ENCODE measurements at places on chromosomes 2 and 18.

DNA sequence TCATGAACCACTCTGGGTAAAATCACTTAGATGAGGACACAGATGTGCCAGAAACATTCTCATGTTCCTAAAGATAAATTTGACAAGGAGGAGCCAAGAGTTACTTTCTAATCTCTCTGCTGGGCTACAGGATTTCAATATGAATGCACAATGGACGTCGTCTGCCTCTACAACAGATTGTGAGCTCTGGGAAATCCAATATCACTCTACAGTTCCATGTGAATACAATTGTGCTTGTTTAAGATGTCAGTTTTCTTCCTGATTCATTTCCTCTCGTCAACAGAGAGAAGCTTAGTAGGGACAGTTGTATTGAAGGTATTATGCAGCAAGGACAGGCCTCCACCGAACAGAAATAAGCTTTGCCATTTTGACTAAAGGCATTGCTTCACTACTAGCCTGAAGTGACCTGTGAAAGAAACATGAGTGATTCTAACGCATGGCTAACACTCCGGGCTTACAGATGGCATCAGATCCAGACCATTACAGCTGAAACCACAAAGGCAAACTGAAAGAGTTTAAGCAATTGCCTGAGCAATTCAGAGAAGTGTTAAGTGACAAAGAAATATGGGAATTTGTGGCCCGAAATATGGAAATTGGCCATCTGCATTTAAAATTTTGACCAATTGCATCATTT is 1591.5 kb downstream of the LRP1B start:
- DNase-seq: peak; percentile 19

DNA sequence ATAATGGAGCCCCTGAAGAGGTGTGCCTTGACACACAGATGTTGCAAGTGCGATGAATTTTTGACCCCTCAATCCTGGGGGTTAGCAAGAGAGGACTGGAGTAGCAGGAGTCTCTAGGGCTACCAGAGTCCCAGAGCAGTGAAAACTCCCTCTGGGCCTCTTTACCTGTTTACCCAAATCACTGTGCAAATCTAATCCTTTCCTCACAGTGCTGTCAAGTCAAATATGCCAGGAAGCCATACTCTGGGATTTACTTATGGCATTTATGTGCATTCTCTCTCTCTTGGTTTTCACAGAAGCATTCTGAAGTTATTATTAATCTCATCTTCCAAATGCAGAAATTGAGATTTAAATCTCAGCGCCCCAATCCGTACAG is 62.0 kb downstream of the MOGAT1 start:
- no peak for DNase-seq

- no peak for DNase-seq
Measured at GRCh38 chr2:147548451-147548850, 296.4 kb upstream of the ACVR2A start.

- DNase-seq: no peak
Measured at GRCh38 chr2:233713262-233713615, 532 bp downstream of the UGT1A5 start.

GRCh38 chr2:70647873-70648481 is 94.4 kb upstream of the TGFA start:
- DNase-seq: peak; percentile 34

GRCh38 chr2:138712212-138712979 is 67.8 kb downstream of the NXPH2 start:
- DNase-seq: peak; percentile 76

- DNase-seq: no peak
Measured at GRCh38 chr2:68152681-68153347, 4.9 kb upstream of the PNO1 start.

- DNase-seq: no peak
Measured at GRCh38 chr2:204129591-204130294, 193.2 kb downstream of the ICOS start.

GRCh38 chr18:76392349-76392748 is 102.7 kb downstream of the ZNF516 start:
- no peak for DNase-seq

DNA sequence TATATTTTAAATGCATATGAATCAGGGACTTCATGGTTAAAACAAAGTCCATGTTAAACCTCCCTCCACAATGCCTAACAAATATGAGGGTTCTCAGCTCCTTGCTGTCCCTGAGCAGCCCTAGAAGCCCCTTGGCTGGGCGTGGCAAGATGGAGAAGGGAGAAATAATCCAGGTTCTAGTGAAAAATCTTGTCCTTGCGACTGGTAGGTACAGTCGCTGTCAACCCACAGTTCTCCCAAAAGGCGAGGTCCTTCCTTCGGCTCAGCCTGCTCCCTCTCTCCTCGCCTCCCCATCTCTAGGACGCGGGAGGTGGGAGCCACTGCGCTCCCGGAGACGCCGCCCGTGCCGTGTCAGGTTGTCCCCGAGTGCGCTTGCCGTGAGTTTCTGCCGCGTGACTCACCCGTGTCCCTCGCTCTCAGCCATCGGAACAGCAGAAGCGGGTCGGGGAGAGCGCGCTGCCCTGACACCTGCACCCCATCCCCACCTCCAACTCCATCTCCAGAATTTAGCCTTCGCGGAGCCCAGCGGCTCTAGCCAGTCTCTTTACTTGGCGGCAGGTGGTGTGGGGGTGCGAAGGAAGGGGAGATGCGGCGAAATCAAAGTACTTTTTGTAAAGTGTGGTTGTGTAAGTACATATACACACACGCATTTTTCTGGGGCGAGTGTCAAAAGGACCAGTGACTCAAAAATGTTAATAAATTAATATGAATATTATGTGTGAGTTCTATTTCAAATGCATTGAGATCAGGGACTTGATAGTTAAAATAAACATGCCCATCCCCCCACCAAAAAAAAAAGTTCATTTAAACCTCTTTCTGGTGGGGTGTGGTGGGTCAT is 65.1 kb upstream of the TMEM17 start:
- DNase-seq: no peak

DNA sequence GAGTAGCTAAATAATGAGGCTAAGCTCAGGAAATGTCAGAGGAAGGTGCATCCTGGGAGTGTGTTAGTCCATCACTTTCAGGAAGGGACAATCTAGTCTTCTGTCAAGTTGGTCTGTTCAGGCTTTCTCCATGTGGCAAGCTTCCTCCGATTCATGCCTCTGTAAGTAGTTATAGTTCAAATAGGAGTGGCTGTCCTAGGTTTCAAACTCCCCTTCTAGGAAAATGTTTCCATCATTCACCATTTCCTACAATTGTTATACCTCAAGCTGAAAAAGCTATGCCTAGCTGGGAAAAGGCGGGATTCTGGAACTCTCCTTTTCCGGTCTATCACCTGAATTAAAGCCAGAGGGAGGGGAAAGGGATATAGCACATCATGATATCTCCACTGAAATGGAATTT is 287.7 kb upstream of the ZSWIM2 start:
- no peak for DNase-seq

GRCh38 chr2:216970359-216970915 is 110.6 kb upstream of the TNP1 start:
- no peak for DNase-seq

DNA sequence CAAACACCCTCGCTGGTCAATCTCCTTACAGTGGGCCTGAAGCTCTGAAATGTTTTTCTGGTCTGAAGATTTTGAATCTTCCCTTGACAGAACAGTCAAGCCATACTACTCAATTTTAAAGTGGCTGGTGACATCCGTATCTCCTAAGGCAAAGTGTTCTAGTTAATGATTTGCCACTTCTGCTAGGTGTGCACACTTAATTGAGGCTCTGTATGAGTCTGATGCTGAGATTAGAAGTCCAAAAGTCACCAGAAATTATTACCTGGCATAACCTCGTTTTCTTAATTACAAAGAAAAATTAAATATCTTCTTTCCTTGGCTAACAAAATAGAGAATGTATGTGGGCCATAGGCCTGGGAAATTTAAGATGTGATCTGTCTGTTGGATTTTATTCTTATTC is 104.1 kb downstream of the DPP10 start:
- DNase-seq: no peak

DNA sequence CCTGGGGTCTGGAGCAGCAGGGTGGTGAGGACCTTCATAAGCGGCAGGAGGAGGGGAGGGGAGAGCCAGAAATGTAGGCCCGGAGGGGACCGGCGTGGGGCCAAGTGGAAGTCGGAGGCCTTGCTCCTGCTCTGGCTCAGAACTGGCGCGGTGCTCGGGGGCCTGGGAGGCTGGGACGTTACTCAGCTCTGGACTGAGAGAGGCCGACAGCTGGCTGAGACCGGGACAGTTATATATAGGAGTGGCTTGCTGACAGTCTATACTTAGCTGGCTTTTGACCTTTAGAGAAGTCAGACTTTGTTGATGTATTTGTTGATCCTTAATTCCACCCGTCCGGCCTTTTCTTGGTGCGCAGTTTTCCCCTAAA is 15.7 kb downstream of the IGFBP5 start:
- peak; percentile 64 for DNase-seq

DNA sequence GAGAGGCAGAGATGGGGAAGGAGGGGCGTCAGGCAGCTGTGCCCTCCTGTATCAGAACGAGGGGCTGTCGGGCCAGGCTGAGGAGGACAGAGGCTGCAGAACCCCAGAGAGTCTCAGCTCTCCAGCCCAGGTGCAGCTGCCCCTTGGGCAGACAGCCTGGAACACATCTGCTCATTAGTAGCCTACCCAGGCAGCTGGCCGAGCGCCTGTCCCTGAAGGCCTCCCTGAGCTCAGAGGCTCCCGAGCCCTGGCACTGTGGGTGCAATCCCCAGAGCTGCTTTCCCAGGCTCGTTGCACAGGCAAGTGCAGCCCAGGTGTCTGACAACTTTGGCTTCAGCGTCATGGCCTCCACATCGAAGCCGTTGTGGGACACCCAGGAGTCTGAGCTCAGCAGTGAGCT is 13.1 kb upstream of the TMEM185B start:
- DNase-seq: no peak

DNA sequence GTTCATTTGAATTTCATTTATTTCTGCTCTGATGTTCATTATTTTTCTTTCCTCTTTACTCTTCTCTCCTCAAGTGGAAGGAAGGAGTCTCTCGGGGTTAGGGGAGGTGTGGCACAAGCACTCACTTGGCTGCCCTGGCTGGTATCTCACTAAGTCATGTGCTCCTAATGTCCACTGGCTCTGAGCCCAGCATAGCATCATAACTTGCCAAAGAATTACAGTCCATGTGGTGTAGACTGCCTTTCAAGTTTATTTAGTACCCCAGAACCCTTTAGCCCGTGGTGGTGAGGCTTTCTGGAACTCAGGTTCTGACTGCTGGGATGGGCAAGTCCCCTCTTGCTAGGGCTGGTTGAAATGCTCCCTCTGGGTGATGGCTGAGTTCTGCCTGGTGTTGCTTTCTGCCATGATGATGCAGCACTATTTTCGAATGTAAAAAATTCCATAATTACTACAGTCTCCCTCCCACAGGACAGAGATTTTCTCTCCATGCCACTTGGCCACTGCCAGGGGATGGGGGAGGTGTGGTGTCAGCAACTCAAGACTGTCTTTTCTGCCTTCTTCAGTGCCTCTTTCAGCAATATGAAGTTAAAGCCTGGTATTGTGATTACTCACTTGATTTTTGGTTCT is 22.2 kb downstream of the SPAG16 start:
- peak; percentile 52 for DNase-seq

DNA sequence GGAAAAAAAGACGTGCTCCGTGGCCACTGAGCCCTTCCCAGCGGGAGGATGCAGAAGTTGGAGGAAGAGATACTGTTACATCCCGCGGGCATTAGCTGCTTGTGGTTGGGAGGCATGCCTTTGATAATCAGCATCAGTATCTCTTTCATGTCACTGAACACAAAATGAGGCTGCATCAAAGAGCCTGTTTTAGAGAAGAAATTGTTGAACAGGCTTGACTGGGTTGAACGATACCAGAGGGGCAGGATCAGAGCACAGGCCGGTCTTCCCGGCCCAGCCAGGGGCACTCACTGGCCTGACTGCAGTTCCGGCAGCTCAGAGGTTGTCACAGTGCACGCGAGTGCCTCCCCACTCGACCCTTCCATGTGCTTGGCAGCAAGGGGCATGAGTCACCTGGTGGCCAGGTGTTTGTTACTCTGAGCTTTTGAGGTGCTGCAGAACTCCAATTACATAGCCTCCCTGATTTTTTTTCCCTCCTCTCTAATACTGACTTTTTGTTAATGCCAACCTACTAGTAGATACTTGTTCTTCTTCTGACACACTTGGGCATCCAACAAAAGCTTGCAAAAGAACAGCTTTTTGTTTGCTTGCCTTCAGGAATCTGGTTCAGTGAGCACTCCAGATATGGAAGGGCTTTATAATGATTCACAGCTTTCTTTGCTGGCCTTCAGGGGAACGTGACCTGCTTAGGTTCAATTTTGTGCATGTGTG is 121.6 kb downstream of the VAPA start:
- peak; percentile 40 for DNase-seq

GRCh38 chr2:151357359-151357758 is at the start of gene TNFAIP6:
TNFAIP6 (plus strand) TSS chr2:151357592; CDS start chr2:151357667, 75 bp downstream.
- peak; percentile 94 for DNase-seq

DNA sequence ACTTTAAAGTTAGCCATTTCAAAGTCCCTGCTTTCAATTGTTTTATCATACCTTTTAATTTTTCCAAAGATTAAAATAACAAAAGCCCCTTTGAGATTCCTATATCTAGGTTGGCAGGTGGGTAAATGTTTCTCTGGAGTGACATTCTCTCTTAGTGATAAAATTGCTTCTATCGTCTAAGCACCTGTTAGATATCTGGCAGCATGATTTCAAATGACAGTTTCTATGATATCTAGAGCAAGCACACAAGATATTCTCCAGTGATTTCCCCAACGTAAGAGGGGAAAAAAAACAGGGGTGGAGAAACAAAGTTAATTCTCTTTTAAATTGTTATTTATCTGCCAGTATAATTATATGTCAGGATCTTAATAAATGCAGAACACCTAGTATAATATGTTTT is 610.2 kb downstream of the DSC3 start:
- no peak for DNase-seq

DNA sequence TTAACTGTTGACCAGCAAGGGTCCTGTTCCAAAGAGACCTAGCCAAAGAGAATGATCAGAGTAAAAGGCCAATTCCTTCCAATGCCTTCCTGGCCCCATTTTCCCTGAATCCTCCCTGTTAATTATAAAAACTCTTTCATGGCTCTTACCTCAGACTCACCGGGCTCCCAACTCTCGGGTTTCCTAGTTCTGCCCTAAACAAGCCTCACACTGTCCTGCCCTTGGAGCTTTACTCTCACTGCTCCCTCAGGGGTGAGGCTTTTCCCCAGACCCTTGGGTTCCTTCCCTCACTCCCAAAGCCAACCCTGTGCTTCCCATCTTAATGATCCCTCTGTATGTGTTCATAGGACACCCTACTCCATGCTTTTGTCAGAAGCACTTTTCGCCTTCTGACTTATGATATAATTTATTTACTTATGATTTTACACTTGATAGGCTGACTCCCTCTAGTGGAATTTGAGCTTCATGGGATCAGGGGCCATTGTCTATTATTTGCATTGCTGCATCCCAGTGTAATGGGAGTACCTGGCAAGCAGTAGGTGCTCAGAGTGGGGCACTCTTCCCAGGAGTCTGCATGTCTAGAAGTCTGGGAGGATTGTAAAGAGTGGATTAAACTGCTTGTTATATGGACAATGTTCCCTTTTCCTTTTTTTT is 29.9 kb upstream of the ZNG1B start:
- peak; percentile 21 for DNase-seq

DNA sequence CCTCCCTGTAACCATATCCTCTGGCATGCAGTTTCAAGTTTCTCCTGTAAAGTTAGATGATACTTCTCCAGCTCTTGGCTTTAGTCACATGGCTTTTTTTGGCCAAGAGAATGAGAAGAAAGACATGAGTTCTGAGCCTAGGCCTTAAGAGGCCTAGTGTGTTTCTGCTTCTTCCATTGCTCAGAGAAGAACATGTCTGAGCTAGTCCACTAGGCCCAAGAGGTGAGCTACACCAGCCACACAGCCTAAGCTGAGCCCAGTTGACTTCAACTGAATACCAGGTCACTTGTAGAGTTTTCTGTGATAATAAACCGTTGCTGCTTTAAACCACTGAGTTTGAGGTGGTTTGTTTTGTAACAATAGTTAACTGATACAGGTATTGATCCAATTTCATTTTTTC is 19.9 kb upstream of the EFEMP1 start:
- no peak for DNase-seq

Measured in LHCN-M2 (cell line).